A172 (cell line): ENCODE measurements at places on chromosomes 4 and X.
A peak's percentile ranks its signal among the peaks of the same experiment; 100 is the strongest.

DNA sequence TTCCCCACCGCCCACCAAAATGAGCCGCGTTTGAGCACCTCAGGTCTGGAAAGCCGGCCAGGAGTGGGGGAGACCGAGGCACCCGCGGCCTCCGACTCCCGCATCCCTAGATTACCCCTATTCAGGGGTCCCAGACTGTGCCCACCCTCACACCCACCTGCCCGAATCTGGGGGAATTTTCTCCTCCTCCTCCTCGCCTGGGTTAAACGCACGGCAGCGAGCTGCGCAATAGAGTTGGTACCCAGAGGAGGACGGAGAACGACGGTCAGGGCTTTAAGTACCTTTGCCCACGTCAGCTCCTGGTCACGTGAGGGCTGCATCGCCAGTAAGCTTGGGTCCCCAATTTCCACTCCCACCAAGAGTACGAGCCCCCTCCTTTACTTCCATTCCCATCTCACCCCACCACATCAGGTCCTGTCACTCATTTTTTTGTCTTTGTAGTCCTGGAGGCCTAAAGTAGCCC is at the start of gene ARMCX2:
Gene ARMCX2, minus strand, starts transcription at position 250 of the 463 bp plus-strand sequence. CDS start 2,262 bp downstream, outside the sequence.
- peak; percentile 14 for DNase-seq

- no peak for DNase-seq
Observed at GRCh38 chrX:56793112-56793430, 64.0 kb downstream of the NBDY start.

DNA sequence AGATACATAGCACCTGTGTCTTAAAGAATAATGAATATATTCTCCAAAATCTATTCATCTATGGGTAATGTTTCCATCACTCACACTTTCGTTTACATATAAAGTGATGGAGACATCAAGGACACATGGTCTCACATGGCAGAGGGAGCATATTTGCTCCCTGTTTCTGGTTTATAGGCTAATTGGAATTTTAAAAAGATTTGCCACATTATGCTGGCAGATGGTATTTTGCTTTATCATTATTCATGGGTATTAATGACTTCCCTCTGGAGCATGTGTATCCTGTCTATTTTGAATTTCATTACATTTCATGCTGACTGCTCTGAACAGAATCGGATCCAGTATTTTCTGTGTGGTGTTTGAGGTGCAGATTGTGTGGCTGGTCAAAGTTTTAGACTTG is 79.0 kb downstream of the PDGFRA start:
- DNase-seq: no peak

DNA sequence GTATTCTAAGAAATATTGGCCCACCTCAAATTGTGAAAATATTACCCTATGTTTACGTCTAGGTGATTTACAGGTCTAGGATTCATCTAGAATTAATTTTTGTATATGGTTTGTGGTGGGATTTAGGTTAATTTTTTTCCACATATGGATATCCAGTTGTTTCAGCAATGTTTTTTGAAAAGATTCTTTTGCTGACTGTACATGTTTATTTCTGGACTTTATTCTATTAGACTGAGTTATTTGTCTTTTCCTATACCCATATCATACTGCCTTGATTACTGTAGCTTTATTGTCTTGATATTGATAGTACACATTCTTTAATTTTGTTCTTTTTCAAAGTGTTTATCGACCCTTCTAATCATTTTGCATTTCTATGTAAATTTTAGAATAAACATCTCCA is 83.5 kb downstream of the PRKG2 start:
- no peak for DNase-seq

DNA sequence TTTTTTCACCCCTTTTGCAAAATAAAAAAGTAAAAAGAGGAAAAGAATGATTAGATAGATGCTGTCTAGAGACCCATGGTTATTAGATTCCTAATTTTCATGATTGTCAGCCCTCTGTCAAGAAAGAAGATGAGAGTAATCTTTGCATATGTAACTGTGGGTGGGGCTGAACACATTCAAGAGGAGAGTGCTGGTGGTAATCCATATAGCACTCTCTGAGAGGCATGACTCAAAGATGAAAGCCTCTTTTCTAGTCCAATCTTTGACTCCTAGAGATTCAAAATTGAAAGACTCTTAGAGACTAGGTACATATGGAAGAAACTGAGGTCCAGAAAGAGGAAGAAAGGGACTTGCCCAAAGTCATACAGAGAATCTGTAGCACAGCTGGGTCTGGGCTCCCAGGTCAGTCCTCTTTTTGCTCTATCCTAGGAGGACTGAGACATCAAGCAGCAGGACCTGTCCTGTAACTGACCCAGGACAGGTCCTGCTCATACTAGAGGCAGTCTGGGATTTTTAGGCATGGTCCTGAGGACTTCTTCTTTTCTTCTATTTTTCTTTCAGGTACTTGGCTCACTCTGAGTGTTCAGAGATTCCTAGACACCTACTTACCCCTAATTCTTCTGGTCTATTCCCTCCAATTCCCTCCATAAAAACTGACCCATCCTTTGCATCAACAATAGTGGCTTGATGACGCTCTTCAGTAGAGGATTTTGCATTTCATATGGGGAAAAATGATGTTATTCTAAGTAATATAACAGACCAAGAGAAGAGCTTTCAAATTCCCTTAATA is 23.8 kb downstream of the VSIG4 start:
- no peak for DNase-seq

GRCh38 chrX:71525316-71525715 is 7.6 kb upstream of the OGT start:
- no peak for DNase-seq
